ENCODE measurements at places on chromosomes 13 and 19.

- no peak for DNase-seq
Observed at GRCh38 chr13:38430796-38431195, 81.1 kb downstream of the UFM1 start.

- no peak for DNase-seq
Observed at GRCh38 chr19:45820413-45821102, 5.5 kb upstream of the RSPH6A start.

DNA sequence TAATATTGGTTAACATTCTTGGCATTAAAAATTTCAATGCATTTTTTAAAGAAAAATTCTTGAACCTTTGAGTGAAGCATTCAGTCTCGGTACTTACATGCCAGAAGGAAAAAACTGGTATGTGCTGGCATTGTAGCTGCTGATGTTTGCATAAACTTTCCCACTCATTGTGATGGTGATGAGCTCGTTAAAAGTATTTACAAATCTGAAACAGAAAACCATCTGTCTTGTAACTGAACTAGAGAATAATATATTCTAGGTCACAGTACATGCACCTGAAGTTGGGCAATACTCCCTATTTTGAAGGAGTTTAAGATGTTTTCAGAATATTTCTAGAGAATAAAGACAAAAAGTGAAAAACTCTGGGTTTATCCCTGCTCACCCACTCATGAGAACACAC lies 64.1 kb downstream of the SLC15A1 start:
- DNase-seq: no peak

DNA sequence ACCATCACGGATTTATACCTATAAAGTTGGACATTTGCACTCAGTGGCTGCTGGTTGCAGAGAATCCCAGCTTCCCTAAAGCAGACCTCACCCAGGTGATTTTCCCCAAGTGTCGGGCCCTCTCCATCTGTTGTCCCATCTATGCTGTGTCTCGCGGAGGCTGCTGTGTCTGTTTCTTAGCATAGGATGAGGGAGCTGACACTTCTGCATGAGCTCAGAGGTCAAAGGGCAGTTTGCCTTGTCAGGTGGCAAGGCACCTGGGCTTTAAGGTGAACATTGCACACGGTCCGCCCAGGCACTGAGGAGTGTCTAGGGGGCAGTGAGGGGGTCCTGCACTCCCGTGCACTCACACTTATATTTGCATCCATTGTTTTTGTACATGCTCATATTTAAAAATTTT lies 151.6 kb downstream of the ZIC5 start:
- no peak for DNase-seq

DNA sequence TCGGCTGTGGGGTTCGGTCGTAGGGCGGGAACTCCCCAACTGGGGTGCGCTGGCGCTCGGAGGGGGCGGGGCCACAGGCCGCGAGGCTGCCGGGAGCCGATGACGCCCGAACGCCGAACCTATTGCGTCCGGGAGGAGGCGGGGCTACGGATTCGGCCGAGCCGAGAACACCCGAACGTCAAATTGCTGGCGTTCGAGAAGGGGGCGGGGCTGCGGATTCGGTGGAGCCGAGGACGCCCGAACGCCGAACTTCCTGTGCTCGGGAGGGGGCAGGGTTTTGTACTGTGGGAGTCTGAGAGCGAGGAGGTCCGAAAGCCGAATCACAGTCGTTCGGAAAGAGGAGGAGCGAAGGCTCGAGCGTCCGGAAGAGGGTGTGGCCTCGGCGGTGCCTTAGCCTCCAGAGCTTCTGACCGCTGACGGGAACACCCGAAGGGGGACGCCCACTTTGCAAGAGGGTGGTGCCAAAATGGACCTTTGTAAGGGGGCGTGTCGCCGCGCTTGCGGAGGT lies 551 bp upstream of the TSEN34 start:
- peak; percentile 97 for DNase-seq

DNA sequence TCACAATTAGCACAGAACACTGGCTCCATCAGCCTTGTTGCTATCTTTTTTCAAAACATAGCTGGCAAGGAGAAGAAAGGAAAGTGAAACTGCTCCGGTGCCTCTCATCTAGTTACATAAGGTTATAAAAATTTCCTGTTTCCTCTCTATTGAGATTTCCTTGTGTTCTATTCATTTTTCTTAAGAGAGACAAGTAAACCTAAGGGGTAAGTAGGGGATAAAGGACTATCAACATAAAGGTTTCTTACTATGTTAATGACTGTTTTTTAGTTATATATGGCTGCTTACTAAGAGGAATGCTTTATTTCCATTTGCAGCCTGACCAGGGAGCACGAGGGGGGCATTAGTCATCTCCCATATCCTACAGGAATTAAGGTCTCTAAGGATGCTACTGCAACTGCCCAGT lies 73.2 kb upstream of the MLNR start:
- no peak for DNase-seq

DNA sequence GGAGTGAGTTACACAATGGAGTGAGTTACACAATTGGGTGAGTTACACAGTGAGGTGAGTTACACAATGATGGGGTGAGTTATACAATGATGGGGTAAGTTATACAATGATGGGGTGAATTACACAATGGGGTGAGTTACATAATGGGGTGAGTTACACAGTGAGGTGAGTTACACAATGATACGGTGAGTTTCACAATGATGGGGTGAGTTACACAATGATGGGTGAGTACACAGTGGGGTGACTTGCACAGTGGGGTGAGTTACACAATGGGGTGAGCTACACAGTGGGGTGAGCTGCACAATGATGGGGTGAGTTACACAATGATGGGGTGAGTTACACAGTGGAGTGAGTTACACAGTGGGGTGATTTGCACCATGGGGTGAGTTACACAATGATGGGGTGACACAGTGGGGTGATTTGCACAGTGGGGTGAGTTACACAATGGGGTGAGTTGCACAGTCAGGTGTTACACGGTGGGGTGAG lies 52.5 kb upstream of the GAS6 start:
- DNase-seq: no peak

GRCh38 chr13:43877326-43877725 lies 2.2 kb downstream of the CCDC122 start:
- no peak for DNase-seq

DNA sequence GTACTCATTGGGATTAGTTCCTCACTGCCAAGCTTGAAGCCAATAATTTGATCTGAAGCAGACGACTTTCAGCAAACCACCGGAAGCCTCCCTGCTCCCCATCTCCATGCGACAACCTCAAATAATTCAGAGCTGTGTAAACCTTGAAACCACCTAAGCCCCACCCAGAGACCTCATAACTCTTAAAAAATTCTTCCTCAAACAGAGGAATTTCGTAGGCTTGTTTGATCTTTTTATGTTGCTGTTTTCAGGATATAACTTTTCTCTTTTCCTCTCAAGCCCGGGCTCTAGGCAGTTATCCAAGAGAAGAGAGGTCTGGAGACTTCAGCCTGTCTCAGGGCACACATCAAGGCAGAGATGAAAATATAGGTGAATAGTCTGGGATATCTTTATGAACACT lies 311.6 kb downstream of the KCNRG start:
- no peak for DNase-seq

GRCh38 chr13:87887459-87888123 lies 216.4 kb downstream of the SLITRK5 start:
- DNase-seq: no peak

DNA sequence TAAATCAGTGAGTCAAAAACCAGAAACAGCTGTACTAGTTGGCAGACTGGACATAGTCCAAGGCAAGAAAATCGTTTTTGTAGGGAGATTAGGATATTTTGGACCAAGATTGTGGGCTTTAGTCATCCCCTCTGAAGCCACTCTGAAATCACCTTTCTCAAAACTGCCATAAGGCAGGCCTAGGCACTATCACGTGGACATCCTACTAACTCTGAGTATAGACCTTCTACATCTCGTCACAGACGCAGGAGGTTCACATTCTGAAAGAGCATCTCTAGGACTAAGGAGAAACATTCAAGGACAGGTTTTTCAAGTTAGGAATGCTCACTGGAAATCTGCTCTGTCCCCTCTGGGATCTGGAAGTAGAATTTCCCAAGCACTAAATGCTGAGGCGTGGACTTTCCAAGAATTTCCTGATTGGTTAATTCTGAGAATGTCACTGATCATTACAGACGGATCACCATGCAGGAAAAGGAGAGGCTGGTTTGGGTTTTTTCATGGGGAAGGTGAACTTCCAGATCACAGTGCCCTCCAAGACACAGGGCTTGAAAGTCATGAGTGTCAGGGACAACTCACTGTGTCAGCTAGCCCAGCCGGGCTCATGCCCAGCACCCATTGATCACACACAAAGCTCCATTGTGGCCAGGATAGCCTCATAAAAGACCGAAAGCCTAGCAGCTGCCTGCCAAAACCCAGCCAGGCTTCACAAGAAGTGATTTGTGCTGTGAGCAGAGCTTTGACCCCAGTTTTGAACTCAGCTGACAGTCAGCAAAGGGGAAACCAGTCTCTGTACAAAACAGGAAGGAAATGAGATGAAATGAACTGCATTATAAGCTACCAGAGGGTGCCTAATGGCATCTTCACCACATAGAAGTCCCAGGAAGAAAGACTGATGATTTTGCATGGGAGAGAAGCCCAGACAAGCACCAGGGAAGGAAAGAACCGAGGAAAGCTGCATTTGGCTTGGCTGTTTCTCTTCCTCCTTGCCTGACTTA lies 2.7 kb upstream of the RUBCNL start:
- no peak for DNase-seq

GRCh38 chr13:34207334-34207733 lies 389.4 kb downstream of the RFC3 start:
- no peak for DNase-seq

All from NCI-H1436 treated with DMSO at 0.1 percent for 48 hours (cell line).